Tongue (tissue), 3 donors: ENCODE measurements at places on chromosomes 12 and 14.
A peak's percentile ranks its signal among the peaks of the same experiment; 100 is the strongest.

- DNase-seq = no peak
Measured at GRCh38 chr14:66247662-66248193, 238.4 kb upstream of the CCDC196 start.

DNA sequence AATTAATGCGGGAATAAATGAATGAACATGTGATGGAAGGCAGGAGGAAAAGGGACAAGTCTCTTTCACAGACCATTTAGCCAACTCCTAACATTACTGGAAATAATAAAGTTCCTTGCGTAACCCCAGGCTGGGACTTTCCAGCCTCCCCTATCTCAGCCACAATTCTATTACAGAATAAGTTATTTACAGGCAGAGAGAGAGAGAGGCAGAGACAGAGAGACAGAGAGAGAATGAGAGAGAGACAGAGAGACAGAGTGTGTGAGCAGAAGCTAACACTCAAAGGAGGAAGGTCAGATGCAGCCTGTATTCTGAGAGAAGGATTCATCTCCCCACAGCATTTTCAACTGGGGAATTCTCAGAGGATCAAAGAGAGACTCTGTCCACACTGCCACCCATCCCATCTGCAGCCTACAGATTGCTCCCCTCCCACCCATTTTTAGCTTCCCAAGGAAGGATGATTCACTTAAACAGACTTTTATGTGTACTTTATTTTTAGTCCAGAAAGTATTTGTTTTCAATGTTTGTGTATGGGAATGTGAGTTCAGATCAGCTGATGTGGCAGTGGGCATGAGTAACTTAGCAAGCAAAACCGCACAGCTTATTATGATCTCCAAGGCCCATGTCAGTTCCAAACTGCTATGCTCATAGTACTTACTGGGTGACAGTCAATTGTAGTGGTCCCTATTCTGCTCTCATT, 165.7 kb downstream of the CAND1 start:
- no peak for DNase-seq

DNA sequence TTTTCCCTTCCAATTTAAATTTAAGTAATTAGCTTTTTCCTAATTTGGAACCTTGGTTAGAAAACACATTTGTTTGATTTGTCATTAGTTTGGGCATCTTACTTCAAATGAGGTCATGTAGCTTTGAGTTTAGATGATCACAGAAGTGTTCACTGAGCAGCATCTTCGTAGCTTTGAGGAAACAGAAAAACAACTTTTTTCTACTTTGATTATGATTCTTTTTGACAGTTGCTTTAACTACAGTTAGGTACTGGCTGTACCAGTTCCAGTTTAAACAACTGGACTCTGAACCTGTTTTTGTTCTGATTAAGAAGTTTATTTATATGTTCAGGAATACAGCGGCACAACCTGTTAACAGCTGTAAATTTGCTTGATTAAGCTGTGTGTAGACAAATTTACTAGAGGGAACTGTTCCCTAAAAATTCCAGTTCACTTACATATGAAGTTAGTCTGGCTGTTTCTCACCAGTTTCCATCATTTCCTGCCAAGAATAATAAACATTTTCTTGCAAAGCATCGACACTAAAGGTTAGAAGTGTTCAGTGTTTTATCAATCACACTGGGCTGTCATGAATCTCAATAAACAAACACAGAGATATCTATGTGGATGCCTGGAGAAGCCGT, 191.9 kb downstream of the RAD51B start:
- peak; percentile 81 for DNase-seq

GRCh38 chr12:109166371-109166770, 50.0 kb downstream of the ACACB start:
- no peak for DNase-seq

DNA sequence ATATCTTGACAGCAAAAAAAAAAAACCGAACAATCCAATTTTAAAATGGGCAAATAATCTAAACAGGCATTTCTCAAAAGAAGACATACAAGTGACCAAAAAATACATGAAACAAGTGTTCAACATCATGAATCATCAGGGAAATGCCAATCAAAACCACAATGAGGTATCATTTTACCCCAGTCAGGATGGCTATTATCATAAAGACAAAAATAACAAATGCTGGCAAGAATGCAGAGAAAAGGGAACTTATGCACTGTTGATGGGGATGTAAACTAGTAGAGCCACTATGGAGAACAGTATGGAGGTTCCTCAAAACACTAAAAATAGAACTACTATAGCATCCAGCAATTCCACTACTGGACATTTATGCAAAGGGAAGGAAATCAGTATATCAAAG, 448.2 kb downstream of the RGS6 start:
- no peak for DNase-seq

- no peak for DNase-seq
Measured at GRCh38 chr12:132173135-132174014, 29.1 kb downstream of the NOC4L start.

DNA sequence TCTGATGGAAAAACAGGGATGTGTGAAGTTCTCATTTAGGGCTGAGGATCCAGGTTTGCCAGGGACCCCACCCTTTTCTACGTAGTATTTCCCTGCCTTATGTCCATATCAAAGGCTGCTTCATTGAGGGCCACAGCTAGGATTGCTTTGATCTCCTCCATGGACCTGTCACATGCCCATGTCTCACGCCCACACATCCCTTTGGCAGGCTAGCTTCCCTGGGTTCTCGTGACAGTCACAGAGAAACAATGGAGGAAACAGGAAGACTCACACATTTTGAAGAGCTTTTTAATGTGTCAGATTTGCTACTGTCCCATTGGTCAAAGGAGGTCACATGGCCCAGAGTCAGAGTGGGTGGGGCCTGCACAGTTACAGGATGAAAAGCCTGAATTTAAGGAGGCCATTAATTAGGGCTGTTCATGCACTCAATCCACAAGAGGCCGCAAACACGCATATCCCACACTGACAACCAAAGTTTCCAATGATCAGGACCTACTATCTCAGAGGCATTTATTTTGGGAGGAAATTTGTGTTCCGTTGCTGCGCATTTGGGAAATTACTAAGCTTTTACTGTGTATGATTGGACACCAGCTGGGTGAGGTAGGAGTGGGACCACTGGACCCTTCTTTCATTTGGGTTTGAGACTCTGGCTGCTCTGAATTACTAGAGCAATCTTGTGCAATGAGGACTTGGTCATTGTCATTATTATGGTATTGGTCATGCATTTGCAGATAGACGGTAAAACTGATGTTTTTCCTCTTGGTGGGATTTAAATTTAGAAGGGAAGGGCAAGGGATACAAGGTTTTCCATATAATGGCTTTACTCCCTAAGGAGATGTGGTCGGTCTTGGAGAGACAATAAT, 266.2 kb downstream of the KTN1 start:
- no peak for DNase-seq

- no peak for DNase-seq
Measured at GRCh38 chr12:40988355-40988754, 199.8 kb upstream of the PDZRN4 start.

DNA sequence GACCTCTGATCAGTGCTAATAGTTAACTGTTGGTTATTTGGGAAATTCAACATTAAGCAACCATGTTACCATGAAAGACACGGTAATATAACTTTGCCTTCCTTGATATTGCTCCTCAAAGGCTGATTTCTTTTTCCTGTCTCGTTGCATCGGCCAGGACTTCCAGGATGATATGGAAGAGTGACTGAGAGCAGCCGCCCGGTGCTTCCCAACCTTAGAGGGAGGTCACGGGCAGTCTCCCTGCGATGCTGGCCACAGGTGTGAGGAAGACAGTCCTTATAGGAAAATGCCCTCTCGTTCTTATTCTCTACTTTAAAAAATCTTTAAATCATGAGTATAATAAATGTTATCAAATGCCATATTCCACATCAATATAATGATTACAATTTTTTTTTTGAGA, 33.1 kb upstream of the GPR132 start:
- no peak for DNase-seq

- no peak for DNase-seq
Measured at GRCh38 chr14:95121911-95122620, 35.3 kb downstream of the DICER1 start.

DNA sequence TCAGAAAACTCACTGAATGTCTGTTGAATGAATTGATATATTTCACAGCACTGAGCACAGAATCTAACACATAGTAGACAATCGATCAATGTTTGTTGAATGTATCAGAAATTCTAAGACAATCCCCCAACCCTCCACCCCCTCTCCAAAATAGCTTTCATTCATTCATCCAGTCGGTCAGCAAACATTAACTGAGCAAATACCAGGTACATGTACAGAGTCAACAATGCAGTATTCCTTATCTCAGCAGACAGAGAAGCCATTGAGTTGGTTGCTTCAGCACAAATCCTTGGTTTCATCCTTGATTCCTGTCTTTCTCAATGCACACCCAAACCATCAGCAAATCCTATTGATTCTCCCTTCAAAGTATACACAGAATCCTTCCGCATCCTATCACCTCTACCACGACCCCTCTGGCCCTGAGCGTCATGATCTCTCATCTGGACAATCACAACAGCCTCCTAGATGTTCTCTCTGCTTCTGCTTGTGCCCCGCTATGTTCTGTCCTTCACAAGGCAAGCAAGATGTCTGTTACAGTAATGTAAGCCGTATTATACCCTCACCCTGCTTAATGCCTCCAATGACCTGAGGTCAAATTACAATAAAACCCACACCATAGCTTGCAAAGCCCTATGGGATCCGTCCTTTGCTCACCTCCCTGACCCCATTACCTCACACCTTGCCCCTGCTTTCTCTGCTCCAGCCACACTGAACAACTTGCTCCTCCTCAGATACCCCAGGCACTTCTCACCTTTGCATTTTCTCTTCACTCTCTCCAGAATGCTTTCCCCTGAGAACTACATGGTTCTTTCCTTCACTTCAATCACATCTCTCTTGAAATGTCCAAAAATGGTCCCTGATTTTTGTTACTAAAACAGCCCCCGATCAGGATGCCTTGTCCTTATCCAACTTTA, 738.1 kb upstream of the TBX3 start:
- no peak for DNase-seq

DNA sequence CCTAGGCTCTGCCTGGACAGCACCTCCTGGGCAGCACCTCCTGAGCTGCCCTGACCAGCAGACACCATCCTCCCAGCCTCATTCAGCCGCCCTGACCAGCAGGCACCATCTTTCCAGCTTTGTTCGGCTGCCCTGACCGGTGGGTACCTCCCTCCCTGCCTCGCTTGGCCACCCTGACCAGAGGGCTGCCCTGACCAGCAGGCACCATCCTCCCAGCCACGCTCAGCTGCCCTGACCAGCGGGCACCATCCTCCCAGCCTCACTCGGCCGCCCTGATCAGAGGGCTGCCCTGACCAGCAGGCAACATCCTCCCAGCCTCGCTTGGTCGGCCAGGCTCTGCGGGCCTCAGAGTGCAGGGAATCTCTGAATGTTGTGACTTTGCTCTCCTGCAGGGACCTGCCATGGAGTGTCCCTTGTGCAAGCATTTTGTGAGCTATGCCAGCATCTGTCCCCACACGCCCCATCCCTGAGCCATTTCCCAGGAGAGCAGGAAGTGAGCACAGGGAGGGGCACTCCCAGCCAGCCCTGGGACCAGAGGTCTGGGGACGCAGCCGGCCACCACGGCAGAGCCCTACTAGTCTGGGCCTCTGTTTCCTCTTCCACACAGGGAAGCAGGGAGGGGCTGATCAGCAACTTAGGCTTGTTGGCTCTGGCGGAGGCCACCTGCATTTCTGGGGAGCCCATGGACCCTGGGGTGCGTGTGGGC, 265.5 kb downstream of the SEC23A start:
- no peak for DNase-seq

- DNase-seq = no peak
Measured at GRCh38 chr12:91937009-91937408, 208.6 kb downstream of the BTG1 start.

DNA sequence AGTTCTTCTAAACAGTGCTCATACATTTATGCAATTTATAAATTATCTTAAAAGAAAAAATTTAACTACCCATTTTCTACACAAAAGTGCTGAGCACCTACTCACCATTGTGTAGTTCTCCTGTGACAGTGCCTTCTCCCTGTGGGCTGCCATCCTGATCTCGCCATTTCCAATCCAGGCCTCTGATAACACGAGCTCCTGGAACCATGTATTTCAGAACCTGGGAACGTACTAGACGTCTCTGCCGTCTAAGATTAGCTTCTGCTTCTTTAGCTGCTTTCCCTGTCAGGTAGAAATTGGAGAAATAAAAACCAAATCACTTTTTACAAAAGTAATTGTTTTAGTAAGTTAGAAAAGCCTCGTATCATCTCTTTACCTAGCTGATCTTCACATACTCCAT, 74.5 kb downstream of the HECTD1 start:
- DNase-seq = no peak

DNA sequence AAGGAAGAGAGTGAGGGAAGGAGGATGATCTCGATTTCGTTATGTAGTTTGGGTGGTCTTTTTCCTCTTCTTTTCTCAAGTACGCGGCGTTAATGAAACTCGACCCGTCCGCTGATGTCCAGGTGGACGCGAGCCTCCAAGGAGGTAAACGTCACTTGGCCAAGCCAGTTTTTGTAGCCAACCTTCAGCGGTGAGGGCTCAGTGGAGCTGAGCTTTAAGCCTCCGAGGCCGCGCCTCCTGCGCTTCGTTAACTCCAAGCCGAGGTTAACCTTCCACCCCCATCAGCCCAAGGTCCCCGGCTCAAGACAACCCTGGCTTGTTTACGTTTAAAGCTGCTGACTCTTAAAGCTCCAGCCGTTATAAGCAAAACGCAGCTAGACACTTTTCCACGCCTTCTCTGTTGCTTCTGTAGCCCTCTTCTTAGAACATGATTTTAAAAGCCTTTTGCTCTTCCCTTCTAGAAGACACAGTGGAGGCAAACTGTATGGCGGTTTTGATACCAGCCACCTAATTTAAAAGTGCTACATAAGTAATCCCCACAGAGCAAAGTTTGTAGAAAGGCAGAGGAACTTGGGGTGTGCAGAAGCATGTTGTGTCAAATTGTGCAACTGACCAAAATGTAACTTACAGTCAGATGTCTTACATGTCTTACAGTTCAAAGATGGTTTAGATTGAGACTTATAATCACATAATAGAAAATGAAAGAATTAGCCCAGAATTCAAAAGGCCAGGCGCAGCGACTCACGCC, 923 bp upstream of the ITPR2 start:
- peak; percentile 32 for DNase-seq

GRCh38 chr12:55724226-55724939, 4.2 kb downstream of the RDH5 start:
- DNase-seq = peak; percentile 74

GRCh38 chr12:107655281-107656065, 30.1 kb upstream of the PWP1 start:
- peak; percentile 67 for DNase-seq

GRCh38 chr14:95255487-95255886, 64.2 kb downstream of the CLMN start:
- DNase-seq = peak; percentile 69

- DNase-seq = peak; percentile 76
Measured at GRCh38 chr12:7460375-7461259, 16.7 kb upstream of the CD163L1 start.

- peak; percentile 77 for DNase-seq
Measured at GRCh38 chr14:105212541-105213300, 31.6 kb upstream of the NUDT14 start.

GRCh38 chr14:103346286-103346685, 12.2 kb downstream of the EIF5 start:
- no peak for DNase-seq

- DNase-seq = no peak
Measured at GRCh38 chr14:90785876-90786450, 30.3 kb downstream of the TTC7B start.

GRCh38 chr12:90618586-90618985, 336.4 kb downstream of the CCER1 start:
- DNase-seq = peak; percentile 1
